Mesenchymal stem cell (in vitro differentiated cells and primary cell): ENCODE measurements at places on chromosomes 3 and 15.
A peak's percentile ranks its signal among the peaks of the same experiment; 100 is the strongest.

GRCh38 chr3:114582929-114583328 lies 289.1 kb downstream of the TIGIT start:
- no peak for DNase-seq

DNA sequence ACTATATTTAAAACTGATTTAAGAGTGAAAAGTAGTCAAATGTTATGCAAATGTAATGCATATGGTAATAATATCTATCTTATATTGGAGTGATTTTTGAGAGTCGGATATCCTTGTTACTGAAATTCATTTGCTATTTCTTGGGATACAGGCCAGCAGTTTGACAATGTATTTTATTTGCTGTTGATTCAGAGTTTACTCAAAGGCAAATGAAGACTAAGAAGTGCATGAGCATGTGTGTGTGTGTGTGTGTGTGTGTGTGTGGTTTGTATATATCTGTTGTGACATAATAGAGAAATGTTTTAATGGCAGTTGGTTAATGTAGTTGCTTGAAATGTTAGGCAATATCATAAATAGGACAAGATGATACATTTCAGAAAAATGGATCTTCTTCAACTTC lies 39.0 kb downstream of the UNC13C start:
- DNase-seq: no peak

GRCh38 chr3:9942164-9942563 lies 8.5 kb downstream of the CRELD1 start:
- no peak for DNase-seq

- DNase-seq: no peak
These were observed 100.0 kb upstream of the C3orf80 start for GRCh38 chr3:160125258-160125657.

DNA sequence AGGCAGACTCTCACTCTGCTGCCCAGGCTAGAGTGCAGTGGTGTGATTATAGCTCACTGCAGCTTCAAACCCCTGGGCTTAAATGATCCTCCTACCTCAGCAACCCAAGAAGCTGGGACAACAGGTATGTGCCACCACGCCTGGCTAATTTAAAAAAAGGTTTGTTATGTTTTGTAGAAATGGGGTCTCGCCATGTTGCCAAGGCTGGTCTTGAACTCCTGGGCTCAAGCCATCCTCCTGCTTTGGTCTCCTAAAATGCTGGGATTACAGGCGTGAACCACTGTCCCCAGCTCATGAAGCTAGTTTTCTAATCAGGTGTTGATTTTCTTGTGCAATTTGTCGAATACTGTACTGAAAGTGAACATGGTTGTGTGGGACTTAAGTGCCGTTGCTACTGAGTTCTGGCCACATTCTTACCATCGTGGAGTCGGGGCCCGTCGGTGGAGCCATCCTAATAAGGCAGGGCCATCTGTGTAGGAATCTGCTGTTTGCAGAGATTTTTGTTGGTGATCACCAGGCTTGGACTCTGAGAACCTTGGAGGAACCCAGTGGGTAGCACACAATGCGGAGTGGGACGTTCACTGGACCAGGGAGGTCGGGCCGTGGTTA lies 193.2 kb downstream of the GOLGA6L6 start:
- DNase-seq: no peak

- no peak for DNase-seq
These were observed 467.3 kb downstream of the SHQ1 start for GRCh38 chr3:72380711-72381493.

DNA sequence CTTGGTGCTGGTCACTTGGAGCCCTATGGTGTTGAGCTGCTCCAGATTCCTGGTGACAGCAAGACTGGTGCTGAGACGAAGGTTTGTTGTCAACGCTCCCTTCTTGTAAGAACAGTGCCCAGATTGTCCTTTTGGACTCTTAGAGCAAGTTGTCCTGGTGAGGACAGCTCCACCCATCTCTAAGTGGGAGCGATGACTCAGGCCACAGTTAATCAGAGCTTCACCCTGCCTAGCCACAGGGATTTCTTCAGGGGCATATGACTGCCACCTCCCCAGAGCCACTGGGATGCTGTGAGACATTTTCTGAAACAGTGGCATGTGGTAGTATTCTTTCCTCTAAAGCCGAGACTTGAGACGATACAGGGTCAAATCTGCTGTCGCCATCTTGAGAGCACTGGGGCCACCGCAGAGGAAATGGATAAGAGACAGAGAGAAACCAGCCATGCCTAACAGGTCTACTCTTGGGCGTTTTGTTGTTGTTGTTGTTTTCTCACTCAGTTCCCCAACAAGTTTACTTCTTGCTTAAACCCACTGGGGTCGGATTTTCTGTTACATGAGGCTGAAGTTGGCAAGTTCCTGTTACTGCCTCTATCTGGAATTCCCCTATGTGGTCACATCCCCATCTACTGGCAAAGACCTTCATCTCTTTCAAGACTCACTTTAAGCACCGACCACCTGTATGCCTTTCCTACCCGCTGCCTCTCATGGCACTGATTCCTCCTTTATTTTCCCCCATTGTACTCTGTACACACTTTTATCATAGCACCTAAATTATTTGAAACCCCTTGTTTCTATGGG lies 16.0 kb upstream of the PCOLCE2 start:
- no peak for DNase-seq

DNA sequence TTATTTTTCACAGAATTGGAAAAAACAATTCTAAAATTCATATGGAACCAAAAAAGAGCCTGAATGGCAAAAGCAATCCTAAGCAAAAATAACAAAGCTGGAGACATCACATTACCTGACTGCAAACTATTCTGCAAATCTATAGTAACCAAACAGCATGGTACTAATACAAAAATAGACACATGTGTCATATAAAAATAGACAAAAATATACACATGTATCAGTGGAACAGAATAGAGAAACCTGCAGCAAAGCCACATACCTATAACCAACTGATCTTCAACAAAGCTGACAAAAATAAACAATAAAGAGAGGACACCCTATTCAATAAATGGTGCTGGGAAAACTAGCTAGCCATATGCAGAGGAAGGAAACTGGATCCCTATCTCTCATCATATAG lies 259.6 kb downstream of the IGSF11 start:
- DNase-seq: no peak

GRCh38 chr15:38682861-38683260 lies 118.2 kb upstream of the RASGRP1 start:
- no peak for DNase-seq

DNA sequence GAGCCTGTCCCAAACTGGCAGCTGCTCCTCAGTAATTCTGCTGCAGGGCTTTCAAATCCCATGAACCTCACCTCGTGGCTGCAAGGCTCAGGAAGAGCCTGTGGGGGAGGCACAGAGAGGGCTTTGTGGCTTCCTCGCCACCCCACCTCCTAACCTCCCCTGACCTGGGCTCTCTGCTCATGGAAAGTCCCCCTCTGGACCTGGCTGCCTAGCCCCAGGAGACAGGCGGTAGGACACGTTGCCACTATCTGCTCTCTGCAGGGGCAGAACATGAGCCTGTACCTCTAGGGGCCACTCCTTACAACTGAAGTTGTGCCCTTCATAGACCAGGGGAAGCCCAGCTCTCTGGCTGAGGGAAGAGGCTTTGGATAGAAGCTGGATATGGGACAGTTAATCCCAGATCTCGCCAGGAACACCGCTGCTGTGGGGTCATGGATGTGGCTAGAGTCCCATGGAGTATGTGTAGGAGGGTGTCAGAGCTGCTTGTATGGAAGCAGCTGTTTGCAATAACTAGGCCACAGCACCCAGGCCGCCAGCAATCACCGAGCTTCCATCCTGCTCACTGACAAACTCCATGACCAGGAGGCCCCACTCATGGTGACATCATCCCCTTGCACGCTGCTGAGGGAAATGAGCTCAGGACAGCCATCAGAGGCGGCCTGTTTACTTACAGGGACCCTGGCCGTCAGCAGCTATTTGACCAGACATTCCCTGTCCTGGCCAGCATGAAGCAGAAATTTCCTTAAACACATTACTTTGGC lies 34.0 kb upstream of the CILP start:
- peak; percentile 93 for DNase-seq
